Renal pelvis (tissue), 12 donors: ENCODE measurements at places on chromosomes 13 and 19. TPM values are rescaled to one million over a fixed set of nuclear protein-coding genes. Genes with fewer than 3 reads are reported as not detected.

DNA sequence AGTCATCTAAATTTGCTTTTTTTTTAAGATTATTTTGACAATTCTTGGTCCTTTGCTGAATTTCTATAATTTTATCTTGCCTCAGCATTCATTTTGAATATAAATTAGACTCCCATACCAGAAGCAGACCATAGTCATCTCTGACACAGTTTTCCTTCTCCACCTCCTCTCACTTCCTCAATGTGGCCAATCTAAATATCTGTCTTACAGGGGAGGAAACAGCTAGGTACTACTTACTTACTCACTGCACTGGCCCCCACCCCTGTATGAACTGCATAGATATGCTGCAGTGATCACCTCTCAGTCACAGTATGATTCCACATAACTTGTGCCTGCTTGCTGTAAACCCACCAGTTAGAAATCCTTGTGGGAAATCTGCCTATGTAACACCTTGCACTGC lies 665.6 kb downstream of the FGF9 start:
- no peak for DNase-seq

NAA16 gene
- 47.8 TPM for polyA plus RNA-seq

DNA sequence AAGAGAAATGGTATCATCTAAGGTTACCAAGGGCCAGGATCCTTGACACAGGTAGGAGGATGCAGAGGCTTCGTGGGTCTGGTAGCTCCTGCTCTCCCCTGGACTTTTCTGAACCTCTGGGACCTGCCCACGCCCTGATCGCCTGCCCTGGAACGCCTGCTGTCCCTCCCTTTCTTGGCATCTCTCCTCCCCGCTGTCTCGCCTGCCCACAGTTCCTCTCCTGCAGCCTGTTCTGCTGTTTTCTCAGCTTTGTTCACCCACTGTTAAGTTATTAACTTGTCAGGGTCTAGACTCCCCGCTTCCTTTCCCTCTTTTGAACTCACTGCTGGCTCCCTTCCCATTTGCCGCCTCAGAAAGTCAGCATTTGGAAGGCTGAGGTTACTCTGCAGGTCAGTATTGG lies 19.8 kb downstream of the SERP2 start:
- DNase-seq, result peak; percentile 53

ZNF709 gene
- polyA plus RNA-seq, result 6.1 TPM

GRCh38 chr13:102212729-102213128 lies 189.1 kb downstream of the FGF14 start:
- DNase-seq, result no peak

GCDH gene
- 33.9 TPM for polyA plus RNA-seq

DNA sequence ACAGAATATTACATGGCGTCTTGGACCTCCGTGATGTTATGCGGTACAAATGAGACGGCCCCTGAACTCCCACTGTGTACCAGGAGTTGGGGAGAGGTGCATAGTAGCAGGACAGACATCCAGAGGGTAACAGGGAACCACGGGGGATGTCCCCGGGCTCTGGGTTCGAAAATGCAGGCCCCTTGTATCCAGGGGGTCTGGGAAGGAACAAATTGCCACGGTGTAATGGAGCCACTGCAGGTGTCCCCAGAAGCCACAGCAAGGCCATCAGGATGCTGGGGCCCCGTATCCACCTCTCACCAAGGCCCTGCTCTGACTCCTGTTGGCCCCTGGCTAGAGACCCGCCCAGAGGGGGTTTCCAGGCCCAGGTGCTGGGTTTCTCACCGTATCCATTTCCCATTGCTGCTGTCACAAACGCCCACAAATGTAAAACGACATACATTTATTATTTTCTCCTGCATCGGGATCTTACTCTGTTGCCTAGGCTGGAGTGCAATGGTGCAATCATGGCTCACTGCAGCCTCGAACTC lies 77.8 kb downstream of the INSR start:
- DNase-seq, result no peak

DNA sequence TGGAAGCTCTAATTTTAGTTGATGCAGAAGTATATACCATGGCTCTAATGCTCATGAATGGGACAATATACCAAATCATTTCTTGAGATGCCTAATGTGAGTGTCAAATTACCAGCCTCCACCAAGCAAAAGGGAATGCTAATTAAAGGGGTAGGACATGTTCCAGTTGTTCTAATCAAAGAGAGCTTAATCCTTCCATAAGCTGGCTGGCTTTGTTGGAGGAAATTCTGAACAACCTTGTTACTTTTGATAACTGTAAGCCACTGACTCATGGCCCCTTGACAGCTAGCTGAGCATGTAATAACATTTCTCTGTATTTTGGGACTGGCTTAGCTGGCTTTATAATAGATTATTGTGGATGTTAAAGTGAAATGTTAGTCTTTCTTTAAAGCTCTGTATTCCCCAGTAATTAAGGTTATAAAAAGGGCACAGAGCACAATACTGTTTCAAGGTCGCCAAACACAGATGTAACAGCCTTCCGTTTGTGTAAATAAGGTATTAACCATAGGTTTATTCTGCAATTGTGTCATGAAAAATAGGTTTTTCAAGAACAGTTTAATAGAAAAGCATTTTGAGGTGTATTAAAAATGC lies 1194.0 kb downstream of the PCDH9 start:
- no peak for DNase-seq

GRCh38 chr13:95503662-95504061 lies 48.9 kb upstream of the CLDN10 start:
- DNase-seq, result no peak

C19orf33 gene
- 10.9 TPM for polyA plus RNA-seq

SHISA2 gene
- polyA plus RNA-seq, result 60.9 TPM

DNA sequence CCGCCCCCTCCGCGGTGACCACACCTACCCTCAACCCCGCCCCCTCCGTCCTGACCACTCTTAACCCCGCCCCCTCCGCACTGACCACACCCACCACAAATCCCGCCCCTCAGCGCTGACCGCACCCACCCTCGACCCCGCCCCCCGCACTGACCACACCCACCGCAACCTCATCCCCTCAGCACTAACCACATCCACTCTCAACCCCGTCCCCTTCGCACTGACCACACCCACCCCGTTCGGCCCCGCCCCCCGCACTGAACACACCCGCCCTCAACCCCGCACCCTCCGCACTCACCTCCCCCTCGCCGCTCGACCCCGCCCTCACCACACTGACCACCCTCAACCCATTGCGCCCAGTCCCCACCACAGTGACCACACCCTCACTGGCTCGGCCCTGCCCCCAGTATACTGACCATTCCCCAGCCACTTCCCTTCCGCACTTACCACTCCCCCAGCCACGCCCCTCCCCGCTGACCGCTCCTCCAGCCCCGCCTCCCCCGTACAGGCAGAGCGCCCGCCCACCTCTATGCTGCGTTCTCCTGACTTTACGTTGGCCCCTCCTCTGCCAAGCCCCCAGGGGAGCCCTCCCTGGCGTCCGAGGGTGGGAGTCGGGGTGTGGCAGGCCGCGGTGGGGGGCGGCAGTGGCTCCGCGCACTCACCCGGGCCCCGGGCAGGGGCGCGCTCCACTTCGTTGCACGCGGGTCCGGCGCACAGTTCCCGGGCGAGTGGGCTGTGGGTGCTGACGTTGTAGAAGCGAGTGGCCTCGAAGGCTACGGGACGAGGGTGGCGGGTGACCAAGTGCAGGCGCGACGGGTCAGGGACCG lies 8.4 kb downstream of the F2RL3 start:
- peak; percentile 92 for DNase-seq

- no peak for DNase-seq
Measured at GRCh38 chr13:97559981-97560380, 126.0 kb downstream of the RAP2A start.

PDX1 gene
- not detected for polyA plus RNA-seq

LYPD3 gene
- 1.4 TPM for polyA plus RNA-seq

- DNase-seq, result no peak
Measured at GRCh38 chr13:73974051-73974450, 160.2 kb downstream of the KLF12 start.

ZNF93 gene
- 16.6 TPM for polyA plus RNA-seq

DNA sequence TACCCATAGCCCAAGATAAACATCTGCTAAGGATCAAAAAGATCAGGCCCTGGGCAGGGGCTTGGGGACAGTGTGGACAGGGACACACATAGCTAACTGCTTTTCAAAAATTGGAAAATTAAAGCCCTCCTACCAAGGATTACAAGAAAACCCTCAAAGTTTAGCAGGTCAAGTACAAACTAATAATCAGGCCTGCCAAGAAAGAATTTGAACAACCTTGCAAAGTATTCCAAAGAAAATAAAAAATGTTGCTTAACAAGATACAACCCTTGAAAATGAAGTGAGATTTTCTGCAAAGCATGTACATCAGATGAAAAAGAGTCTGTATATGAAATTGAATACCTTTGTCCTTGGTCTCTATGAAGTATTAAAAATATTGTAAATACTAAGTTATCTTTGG lies 67.3 kb downstream of the KLF12 start:
- no peak for DNase-seq

GRCh38 chr19:10544753-10545251 lies 1.1 kb downstream of the ATG4D start:
- no peak for DNase-seq

GRCh38 chr13:25117312-25117711 lies 21.4 kb downstream of the PABPC3 start:
- no peak for DNase-seq

ZNF577 gene
- polyA plus RNA-seq, result 59.4 TPM

BABAM1 gene
- polyA plus RNA-seq, result 113 TPM

SMARCA4 gene
- 189 TPM for polyA plus RNA-seq

KDELR1 gene
- 245 TPM for polyA plus RNA-seq

RNF113B gene
- 0.06 TPM for polyA plus RNA-seq

ZNF829 gene
- 6.2 TPM for polyA plus RNA-seq

GRCh38 chr13:51618626-51619025 lies 34.4 kb downstream of the WDFY2 start:
- DNase-seq, result no peak

PRSS57 gene
- polyA plus RNA-seq, result 0.51 TPM

DNA sequence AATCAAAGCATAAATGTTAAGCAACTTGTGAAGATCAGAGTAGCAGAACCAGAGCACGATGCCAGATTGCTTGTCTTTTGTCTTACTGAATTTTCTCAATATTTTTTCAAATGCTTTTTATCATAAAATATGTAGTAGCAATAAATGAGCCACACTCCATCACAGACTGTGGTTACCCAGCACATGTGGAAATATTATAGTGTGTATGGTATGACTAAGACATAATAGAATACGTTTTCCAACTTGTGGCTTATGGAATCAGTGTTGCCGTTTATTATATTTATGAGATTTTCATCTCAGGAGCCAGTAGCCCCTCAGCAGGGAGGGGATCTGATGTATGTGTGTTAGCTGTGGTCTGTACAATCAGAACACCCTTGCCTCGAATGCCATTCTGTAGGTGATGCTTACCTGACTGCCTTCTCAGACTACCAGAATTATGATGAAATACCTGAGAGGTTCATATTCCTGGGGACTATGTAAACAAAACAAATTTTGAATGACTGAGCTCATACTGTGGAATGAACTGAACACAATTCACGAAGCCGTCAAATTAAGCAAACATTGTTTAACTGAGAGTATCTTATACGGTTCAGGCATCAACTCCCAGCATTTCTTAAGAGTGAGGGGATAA lies 1.9 kb downstream of the SCEL start:
- no peak for DNase-seq

DNA sequence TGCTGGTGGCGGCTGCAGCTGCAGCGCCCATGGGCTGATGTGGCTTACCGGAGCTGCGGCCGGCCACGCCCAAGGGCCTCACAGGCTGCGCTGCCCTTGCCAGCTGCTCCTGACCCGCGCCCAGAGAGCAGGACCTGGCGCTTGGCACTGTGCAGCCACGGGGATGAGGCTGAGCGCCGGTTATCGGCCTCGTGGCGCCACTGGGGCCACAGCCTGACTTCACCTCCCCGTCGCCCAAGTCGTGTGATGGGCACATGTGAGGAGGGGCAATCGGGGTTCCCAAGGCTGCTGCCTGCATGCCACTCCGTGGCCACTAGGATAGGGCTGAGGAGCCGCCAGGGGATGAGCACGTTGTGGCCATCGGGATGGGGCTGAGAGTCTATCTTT lies 77.2 kb upstream of the PABPC3 start:
- no peak for DNase-seq

GRCh38 chr13:40368127-40368891 lies 298.1 kb downstream of the FOXO1 start:
- no peak for DNase-seq

BIVM gene
- 63.7 TPM for polyA plus RNA-seq

ZNF607 gene
- polyA plus RNA-seq, result 11.9 TPM

GRIN3B gene
- polyA plus RNA-seq, result 1.1 TPM

DNA sequence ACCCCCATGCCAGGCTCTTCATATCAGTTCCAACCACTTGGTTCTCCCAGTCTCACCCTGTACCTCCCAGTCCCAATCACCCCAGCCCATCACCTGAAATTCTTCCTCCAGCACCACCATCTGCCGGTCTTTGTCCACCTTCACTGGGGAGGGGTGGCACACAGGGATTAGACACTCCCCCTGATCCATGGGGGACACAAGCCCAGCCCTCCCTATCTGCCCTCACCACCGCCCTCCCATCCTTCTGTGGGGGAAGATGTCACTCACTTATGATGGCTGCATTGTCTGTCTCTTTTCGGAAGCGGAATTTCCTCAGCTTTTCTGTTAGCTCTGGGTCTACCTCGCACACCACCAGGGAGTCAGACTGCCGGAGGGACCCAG lies 685 bp downstream of the GMFG start:
- no peak for DNase-seq

DNA sequence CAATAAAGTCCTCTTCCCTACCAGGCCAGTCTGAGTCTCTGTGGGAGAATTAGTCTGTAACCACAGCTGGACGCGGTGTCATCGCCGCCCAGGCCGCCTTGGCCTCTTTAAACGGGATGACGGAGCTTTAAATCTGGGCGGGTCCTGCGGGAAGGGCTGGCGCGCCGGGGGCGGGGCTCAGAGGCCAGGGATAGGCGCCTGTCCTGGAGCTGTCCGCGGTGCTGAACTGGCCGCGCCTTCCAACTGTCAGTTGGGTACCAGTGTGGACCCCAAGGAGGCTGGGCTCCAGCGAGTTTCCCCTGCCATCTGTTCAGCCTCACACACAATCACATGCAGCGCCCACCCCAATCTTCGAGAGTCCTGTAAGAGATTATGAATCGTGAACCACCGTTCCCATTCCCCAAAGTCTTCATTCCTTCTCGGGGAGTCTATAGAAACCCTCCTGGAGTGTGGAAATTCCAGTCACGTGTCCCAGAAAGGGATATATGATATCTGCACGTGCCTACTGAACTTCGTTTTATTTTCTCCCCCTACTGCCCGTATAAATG lies 11.5 kb downstream of the APLP1 start:
- DNase-seq, result peak; percentile 87

GRCh38 chr19:37007587-37008220 lies 70.5 kb upstream of the ZNF420 start:
- DNase-seq, result peak; percentile 75

GRCh38 chr13:41494202-41494601 lies 36.9 kb downstream of the RGCC start:
- no peak for DNase-seq

DNA sequence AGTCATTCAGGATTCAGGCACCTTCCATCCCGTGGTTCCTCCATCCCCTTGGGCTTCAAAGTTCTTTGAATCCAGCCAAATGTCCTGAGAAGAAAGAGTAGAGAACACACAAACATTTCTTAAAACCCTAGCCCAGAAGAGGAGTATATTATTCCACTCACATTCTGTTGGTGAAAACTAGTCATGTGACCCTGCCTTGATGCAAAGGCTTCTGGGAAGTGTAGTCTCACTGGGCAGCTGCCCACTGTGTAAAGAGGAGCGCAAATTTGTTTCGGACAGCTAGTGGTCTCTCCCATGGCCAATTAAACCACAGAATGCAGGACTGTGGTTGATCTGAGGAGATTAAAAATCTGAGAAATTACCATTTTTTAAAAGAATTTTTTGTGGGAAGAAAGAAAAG lies 304.4 kb downstream of the SUCLA2 start:
- no peak for DNase-seq
